ENCODE measurements at places on chromosomes 3 and 15.

GRCh38 chr3:38473229-38473628 is 19.5 kb downstream of the ACVR2B start:
- no peak for DNase-seq

DNA sequence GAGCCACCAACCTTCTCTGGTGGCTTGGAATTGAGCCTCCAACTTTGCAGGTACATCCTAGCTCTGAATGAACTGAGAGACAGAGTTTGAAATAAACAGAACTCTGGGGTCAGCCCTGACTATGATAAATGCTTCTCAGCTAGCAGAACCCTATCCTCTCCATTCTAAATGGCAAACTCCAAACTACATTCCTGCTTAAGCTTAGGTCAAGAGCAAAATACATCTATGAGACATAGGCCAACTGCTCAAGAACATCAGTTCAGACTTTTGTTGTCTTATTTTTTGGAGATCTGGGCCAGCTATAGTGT is 1.5 kb upstream of the SH3BP5 start:
- DNase-seq: no peak

DNA sequence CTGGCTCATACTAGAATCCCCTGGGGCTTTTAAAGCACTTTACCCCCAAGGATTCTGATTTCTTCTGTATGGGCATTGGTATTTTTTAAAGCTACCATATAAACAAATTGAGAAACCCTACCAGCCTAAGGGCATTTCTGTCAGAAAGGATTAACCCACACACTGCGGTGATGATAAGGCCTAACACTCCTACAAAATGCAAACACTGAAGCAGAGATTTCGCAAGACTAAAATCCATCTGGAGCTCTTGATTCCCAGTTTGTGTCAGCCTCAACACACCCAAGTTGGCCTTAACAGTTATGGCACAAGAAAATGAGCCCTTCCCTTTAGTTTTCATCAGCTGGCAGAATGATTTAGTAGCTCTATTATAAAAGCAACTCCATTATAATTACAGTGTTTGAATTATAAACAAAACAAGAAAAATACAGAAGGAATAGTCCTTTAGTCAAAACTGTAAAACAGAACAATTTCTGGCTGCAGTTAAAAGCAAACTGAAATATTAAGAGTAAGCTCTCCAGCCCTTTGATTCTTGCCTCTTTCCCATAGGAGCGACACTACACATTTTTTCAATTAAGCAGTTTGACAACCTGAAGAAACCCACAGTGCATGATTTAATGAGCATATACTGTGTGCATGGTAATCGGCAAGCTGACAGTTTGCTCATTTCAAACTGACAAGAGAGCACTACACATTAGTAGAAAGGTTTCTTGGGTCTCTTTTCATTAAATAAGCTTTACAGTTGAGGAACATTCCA is 441.2 kb downstream of the FHIT start:
- DNase-seq: no peak

GRCh38 chr3:190862209-190863118 is at the start of gene GMNC:
GMNC (minus strand) TSS chr3:190862694; CDS start chr3:190862615, 79 bp downstream.
- no peak for DNase-seq

DNA sequence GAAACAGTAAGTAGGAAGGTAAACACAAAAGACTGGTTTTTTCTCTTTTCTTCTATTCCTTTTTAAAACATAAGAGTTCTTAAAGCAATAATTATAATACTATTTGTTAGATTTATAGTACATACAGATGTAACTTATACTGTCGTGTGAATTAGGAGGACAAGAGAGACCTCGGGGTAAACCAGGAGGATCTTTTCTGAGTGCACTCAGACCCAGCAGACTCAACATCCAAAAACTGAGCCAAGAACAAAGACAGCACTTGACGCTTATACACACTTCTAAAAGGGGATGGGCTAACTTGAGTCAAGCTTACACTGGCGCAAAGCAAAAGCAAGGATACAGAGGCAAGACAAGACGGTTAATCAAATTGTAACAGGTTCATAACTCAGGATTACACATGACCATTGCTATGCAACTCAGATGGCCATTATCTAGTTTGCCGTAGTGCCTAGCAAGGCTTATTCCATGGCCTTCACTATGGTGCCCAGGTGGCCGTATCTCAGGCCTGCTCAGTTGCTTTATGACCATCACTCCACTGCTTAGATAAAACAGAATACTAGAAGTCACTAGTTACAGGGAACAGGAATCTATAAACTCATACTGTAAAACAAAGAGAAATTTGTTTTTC is 18.6 kb downstream of the MTHFS start:
- no peak for DNase-seq

- DNase-seq: no peak
Observed at GRCh38 chr3:142007710-142008399, 131.4 kb downstream of the ATP1B3 start.

DNA sequence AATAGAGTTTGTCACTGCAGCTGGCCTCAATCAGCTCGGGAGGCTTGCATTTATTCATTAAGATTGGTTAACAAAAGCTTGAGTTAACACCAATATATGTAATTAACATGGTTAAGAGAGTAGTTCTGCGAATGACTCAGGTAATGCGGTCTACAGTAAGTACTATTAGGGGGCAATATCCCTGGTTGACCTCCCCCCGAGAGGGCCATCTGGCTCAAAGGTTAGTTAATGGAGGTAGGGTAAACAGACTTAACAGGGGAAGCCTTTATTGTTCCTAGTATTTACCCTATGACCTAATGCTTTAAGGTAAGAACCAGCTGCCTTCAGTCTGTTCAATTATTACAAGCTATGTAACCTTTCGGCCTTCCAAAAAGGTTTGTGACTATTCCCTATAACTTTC is 403.3 kb upstream of the SGO1 start:
- DNase-seq: no peak

DNA sequence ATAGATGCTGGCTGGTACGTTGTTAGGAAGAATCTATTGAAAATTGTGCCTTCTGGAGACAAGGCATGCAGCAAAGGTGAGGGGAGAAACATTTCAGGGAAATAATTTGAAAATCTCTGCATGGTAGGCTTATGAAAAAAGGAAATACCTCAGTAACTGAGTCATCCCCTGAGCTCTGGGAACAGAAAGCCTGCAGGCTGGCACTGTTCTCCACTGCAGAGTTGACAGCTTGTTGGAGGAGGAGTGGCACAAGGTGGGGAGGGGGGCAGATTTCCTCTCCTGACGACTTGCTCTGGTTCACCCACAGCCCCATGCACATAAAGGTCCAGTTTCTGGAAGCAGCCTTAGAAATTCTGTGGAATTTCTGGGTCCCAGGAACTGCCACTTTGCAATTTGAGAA is 179.4 kb downstream of the ABHD5 start:
- DNase-seq: no peak

DNA sequence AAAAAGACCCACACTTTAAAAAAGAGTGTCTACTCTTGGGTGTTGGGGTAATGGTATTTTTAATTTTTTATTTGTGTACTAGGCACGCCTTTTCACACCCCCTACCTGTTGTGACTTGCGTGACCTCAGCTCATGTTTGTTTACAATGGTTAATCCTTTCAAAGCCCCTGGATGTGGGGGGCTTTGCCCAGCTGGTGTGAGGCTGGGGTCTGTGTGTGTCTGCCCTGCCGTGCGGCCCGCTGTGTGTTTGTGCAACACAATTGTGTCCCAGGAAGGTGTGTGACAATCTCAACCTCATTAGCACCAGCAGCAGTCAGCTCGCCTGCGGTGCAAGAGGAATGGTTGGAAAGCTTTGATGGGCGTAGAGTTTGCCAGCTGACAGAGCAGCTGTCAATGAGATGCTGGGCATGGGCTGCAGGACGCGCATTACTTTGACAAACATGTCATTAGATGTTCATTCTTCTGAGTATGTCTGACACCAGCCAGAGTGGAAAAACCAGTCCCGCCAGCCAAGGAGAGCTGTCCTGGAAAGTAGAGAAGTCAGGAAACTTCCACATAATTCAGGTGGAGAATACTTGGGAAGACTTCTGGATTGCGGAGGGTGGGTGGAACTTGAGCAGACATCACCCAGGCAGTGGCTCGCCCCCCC is 9.6 kb downstream of the LRRK1 start:
- no peak for DNase-seq

- DNase-seq: no peak
Observed at GRCh38 chr3:21142949-21143348, 608.1 kb downstream of the ZNF385D start.

DNA sequence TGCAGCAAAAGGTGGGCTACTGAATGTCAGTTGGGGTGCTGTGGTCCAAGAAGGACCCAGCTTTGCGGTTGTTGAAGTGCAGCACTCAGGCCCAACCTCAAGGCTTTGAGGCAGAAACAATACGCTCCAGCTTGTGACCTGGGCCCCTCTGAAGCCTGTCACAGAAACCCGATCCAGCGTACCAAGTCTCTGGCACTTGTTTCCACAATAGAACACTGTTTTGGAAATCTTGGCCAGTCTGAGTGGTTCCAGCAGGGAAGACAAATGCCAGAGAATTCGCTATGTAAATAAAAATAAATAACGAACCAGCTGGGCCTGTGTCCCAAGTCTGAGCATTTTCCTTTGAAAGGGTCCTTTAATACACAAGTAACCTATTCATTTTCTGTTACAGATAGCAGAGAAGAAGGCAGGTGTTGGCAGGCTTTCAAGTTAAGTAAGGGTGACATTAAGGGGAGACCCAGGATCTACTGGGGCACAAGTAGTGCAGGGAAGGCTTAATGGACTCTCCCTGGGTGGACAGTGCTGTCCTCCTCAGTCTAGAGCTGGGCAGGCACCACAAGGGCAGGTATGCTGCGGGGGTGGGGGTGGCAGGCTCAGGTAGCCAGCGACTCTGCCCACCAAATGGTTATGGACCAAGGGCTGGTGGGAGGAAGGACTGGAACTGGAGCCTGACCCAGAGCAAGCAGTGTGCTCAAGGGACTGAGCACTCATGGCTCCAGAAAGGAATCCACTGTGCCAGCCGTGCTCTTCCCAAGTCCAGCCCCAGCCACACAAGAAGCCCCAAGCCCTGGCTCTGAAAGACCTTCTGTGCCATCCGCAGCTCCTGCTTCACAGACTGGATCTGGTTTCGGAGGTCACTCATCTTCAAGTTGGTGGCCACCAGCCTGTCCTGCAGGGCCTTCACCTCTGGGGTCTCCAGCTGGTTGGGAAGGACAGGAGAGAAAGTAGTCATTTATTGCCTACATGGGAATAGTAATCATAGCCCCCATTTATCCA is 26.3 kb downstream of the CCDC13 start:
- DNase-seq: no peak

DNA sequence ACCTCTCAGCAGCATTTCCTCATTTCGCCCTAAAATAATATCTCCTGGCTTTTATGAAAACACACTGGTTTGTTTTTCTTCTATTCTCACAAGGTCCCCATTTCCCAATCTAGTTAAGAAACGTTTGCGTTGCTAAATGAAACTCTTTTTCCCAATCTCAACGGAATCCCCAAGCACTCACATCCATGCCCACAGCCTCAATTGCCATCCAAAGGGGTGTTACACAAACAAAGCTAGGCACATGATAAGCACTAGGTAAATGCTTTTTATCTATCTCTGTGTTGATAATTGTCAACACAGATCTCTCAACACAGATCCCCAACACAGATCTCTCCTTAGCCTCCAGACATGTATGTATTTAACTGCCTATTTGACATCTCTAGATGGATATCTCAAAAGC is 35.2 kb upstream of the TF start:
- no peak for DNase-seq

GRCh38 chr3:21481991-21482390 is 269.0 kb downstream of the ZNF385D start:
- no peak for DNase-seq

GRCh38 chr3:125166599-125167136 is 45.9 kb downstream of the SLC12A8 start:
- DNase-seq: no peak

DNA sequence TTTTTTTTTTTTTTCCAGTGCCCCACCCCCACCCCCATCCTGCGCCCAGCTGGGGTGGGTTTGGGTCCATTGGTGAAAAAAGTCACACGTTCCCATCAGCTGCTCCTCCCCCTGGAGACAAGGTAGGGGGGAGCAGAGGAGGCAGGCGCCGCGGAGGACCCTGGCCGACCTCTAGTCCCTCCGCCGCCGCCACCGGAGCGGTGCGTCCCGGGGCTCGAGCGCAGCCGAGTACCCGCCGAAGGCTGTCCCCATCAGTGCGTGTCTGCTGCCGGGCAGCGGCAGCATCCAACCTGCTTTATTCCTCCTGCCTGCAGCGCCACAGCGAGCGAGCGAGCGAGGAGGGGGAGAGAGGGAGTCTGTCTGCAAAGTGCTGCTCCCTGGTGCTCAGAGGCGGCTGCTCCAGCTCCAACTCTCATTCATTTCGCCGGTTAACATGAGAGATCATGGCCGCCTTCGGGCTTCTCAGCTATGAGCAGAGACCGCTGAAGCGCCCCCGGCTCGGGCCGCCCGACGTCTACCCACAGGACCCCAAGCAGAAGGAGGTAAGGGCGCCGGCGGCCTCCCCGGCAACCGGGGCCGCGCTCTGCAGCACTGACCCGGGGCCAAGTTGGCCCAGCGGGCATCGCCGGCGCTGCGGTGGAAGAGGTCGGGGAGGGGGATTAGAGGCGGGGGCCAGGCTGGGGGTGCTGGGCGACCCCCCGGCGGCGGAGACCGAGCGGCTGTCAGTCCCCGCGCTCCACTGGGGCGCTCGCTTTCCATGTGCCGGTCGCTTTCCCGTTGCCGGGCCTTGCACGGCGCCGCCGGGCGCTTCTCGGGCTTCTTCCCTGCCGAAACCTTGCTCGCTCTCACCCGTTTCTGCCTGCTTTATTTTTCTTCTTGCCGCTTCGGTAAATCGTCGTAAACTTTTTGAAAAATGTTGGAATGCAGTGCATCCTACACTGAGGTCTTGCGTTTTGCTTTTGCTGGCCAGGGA is 1.3 kb downstream of the MED12L start:
- peak; percentile 34 for DNase-seq

All from stimulated activated CD8-positive, alpha-beta memory T cell treated with anti-CD3 and anti-CD28 coated beads, Interleukin-7, amount 100 ng/mL, for 1 hour (primary cell).